ENCODE measurements at places on chromosomes 11 and 22.

DNA sequence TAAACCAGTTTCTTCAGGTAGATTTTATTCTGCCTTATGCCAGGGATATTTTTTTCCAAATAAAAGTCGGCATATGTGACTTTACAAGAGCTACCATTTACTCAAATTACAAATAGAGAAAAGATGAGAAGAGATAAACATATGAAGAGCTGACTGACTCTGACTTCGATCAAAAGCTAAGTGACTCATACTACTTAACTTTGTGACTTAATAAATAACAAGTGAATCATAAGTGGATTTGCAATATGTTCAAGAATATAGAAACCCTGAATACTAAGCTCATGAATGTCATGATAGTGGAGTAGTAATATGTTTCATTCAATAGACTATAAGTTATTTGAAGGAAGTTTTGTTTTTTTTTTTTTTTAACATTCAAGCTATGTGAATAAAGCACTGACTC lies 130.5 kb upstream of the ANO3 start:
- DNase-seq = no peak

DNA sequence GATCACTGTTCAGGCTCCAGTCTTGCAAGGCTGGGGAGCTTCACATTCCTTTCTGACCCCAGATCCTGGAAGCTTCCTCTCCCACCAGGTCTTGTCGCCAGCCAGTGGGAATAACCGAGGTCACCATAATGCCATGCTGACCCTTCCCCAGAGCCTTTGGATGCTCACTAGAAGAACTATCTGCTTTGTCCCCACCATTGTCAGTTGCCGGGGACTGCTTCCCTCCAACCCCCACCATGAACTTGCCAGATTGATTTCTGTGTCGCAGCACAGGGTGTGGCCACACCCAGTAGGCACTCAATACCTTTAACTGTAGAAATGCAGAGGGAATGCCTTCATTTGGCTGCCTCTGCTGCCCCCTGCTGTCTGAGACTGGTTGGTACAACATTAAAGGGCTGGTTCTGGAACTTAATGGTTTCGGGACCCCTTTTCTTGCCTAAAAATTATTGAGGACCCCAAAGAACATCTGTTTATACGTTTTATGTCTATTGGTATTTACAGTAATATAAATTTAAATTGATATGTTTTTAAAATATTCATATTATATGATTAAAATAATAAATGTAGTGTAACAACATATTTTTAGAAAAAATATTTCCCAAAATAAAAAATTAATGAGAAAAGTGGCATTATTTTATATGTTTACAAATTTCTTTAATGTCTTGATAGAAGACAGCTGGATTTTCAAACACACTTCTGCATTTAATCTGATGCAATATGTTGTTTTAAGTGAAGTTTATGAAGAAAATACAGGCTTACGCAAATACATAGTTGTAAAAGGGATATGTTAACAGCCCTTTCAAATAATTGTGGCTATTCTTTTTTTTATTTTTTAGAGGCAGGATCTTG lies 6.7 kb upstream of the GDPD5 start:
- peak; percentile 93 for DNase-seq

DNA sequence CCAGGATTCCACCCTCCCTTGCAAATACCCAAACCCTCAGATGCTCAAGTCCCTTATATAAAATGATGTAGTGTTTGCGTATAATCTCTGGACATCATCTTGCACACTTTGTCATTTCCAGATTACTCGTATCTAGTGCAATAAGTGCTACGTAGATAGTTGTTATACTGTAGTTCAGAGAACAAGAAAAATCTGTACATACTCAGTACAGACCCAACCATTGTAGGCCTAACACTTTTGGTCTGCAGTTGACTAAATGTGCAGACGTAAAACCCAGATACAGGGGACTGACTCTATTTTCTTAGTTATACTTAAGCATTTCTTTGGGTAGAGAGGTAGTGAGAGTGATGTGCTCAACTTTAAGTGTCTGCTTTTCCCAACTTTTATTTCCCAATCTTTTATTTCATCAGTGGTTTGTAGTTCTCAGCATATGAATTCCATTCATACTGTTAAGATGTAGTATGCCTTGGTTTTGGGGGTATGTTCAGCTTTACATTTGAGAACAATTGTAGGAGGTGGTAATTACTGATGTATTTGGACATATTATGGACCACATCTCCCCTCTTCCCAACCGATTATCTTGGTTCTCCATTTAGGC lies 43.9 kb downstream of the DDX6 start:
- DNase-seq = no peak

DNA sequence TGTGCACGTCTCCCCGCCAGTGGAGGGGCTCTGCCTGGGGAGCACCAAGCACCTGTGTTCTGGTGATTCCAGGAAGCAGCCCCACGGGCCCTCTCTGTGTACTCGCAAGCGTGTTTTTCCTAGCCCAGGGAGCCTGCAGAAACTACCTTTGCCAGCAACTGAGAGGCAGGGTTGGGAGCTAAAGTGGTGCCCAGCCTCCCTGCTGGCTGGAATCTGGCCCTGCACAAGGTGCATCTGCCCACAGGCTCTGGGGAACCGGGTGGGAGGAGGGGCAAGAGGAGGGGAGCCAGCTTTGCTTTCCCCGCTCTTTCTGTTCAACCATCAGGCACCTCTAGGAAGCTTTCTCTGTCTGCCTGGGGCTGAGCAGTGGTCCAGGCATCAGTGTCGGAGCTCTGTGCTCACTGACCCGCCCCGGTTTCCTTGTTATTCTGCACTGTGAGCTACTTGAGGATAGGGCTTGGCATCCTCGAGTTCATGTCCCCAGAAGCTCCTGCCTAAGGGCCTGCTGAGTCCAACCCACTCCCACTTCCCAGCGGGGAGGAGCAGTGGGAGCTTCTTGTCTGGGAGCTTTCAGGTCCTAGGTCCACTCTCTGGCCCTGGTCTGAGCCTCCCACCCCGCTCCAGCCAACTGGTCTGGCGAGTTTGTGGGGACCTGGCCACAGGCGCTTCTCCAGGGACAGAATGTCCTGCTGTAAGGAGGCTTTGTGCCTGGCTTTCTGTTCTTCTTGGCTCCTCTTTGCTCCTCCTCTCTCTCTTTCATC lies 14.9 kb downstream of the DAGLA start:
- DNase-seq = no peak

GRCh38 chr11:19652623-19653375 lies 59.8 kb upstream of the NAV2 start:
- DNase-seq = no peak

DNA sequence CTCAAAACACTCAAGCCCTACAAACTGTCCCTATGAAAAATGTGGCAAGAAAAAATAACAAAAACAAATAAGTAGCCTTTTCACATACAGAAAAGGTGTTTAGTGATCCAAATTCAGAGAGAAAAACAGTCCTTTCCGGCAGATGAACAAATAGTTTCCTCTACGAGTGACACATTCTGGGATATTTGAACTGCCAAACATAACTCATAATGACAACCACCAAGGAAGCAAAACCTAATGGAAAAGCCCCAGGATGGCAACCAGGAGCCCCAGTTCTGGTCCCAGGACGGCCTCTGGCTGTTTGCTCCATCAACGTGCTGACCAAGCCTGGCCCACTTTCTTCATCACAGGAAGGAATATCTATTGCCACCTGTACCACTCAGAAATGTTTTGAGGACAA lies 6.0 kb downstream of the PACSIN2 start:
- DNase-seq = no peak

DNA sequence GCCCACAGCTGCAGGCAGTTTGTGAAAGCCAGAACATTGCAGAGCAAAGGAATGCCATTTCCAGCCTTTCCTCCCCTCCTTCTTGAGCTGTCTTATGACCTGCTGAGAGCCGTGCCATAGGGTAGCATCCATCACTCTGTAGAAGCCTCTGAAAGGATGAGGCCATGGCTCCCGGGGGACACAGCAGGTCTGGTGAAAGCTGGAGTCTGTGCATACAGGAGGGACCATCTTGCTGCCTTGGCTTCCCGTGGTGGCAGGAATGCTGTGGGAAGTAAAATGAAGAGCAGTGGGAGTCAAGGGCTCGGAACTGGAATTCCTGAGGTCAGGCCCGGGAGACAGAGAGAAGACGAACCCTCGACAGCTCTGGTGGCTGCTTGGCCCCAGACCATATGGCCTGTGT lies 30.9 kb downstream of the ANO1 start:
- DNase-seq = no peak

- no peak for DNase-seq
Measured at GRCh38 chr22:27105142-27106025, 448.0 kb downstream of the MIAT start.

GRCh38 chr11:10385696-10386095 lies 69.4 kb upstream of the AMPD3 start:
- DNase-seq = no peak

- no peak for DNase-seq
Measured at GRCh38 chr22:26045860-26046259, 123.4 kb upstream of the SEZ6L start.

GRCh38 chr22:44730490-44731356 lies 21.7 kb upstream of the ARHGAP8 start:
- no peak for DNase-seq

GRCh38 chr11:71537537-71537936 lies 288 bp upstream of the KRTAP5-8 start:
- DNase-seq = no peak

DNA sequence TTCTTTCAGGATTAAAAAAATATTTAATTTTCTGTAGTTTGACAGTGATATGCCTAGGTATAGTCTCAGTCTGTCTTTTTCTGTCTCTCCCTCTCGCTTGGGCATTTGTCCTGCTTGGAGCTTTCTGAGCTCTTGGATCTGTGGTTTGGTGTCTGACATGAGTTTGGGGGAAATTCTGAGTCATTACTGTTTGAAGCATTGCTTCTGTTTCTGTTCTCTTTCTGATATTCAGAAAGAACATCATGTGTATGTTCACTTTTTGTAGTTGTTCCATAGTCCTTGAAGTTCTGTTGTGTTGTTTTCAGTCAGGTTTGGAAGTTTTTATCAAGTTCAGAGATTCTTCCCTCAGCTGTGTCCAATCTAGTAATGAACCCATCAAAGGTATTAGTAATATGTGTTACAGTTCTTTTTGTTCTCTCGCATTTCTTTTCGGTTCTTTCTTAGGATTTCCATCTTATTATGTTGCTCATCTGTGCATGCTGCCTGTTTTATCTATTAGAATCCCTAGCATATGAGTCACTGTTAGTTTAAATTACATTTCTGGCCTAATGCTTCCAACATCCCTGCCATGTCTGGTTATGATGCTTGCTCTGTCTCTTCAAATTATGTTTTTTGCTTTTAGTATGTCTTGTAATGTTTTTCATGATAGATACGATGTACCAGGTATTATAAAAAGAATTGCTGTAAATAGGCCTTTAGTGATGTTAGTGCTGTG lies 48.4 kb downstream of the DDX10 start:
- DNase-seq = no peak

DNA sequence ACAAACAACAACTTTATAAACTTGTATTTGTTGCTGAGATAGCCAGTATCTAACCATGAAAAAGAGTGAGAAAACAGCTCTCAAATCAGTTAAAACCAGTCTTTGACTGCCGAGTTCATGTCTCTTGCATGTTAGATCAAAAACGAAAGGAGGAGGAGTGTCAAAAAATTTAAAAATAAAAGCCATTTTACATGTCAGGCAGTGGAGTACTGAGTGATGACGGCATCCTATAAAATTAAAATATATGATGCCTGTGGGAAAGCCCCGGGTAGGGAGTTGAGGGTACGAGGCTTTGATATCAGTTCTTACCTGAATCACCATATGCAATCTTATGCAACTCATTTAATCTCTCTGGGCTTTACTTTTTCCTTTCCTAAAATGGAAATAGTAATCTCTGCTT lies 117.3 kb downstream of the ETS1 start:
- no peak for DNase-seq

- DNase-seq = no peak
Measured at GRCh38 chr11:78213526-78214330, 25.0 kb downstream of the USP35 start.

GRCh38 chr22:48738204-48738980 lies 1089.3 kb downstream of the BRD1 start:
- no peak for DNase-seq

DNA sequence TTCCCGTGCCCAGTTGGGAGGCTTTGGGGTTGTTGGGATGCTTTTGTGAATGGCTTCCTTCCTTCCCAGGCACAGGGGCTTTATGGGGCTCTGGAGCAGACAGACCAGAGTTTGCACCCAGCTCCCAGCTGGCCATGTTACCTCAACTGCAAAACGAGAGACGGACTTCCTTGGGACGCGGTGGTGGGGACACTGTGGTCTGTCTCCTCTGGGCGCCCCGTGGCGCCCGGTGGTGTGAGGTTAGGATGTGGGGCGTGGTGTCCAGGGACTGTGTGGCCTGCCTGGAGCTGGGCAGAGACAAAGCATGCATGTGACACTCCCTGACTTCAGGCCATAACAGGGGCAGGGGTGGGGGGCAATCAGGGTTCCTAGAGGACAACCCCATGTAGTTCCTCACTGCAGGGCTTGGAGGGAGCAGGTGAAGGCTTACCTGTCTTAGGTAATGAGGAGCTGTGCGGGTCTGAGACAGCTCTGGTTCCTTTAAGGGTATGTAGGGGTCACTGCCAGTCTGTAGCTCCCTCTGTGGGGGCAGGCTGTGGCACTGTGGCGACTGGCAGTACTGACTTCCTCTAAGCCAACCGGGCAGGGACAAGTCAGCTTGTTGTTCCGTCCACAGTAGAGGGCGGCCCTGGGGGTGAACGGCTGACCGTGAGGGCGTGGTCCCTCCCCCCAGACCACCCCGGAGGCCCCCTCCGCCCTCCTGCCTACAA lies 14.4 kb downstream of the KCNQ1 start:
- no peak for DNase-seq

GRCh38 chr11:102940714-102941588 lies 14.6 kb downstream of the MMP13 start:
- DNase-seq = peak; percentile 34

GRCh38 chr11:1573077-1573902 lies 1.2 kb upstream of the DUSP8 start:
- DNase-seq = peak; percentile 35

DNA sequence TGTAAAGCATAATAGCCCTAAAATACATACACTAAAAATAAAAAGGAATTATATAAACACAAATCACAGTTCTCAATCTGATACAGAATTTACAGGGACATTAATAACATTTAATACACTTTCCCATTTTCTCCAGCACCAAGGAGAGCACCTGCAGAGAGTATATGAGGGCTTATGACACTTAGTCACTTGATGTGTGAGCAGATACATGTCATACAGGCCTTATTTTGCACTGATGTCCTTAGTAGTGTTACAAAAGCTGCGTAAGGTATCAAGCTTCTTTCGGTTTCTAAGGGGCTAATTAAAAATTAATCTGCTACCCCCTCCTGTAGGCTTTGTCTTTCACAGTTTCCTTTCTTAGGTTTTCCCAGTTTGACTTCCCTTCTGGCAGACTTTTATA lies 61.3 kb downstream of the TRIM44 start:
- DNase-seq = no peak

GRCh38 chr22:43159484-43160178 lies 8.3 kb downstream of the TSPO start:
- DNase-seq = peak; percentile 52

Measured in 8988T (cell line).